ENCODE measurements at places on chromosomes 12 and 14.

GRCh38 chr14:43438056-43438455 lies 1069.0 kb downstream of the FSCB start:
- no peak for DNase-seq

- DNase-seq: no peak
These were observed 60.7 kb downstream of the SLC38A6 start for GRCh38 chr14:61041704-61042103.

DNA sequence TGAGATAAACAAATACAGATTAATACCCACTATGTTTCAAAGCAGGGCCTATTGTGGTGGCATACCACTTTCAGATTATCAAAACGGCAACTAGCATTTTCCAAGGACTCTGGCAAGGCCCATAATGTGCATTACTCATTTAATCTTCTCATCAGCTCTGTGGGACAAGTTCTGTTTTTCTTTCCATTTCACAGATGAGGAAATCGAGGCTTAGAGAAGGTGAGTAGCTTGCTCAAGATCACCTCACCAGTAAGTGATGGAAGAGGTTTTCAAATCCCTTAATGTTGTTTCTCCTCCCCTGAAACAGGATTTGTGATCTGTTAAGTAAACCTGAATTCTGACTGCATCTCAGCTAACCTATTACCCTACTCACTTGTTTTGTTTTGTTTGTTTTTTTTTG lies 3.9 kb upstream of the PYGL start:
- DNase-seq: no peak

DNA sequence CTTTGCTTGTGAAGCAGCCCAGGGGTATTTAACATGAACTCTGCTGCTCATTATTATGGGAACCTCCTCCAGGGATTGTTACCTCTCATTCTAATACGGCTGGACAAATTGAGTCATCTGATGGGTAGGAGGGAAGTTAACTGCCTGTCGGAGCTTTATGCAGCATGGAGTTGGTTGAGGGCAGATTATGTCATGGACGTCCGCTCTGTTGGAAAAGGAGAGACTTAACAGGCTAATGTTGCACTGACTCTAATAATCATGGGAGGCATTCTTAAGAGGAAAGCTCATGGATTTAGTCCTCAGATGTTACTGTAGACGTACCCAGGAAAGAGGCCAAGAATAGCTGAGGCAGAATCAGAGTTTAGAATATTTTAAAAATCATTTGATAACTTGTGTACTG lies 9.9 kb downstream of the POP5 start:
- no peak for DNase-seq
